ENCODE measurements at places on chromosomes 11 and 22.

GRCh38 chr11:45105984-45106375, 40.5 kb upstream of the PRDM11 start:
- DNase-seq, result no peak

DNA sequence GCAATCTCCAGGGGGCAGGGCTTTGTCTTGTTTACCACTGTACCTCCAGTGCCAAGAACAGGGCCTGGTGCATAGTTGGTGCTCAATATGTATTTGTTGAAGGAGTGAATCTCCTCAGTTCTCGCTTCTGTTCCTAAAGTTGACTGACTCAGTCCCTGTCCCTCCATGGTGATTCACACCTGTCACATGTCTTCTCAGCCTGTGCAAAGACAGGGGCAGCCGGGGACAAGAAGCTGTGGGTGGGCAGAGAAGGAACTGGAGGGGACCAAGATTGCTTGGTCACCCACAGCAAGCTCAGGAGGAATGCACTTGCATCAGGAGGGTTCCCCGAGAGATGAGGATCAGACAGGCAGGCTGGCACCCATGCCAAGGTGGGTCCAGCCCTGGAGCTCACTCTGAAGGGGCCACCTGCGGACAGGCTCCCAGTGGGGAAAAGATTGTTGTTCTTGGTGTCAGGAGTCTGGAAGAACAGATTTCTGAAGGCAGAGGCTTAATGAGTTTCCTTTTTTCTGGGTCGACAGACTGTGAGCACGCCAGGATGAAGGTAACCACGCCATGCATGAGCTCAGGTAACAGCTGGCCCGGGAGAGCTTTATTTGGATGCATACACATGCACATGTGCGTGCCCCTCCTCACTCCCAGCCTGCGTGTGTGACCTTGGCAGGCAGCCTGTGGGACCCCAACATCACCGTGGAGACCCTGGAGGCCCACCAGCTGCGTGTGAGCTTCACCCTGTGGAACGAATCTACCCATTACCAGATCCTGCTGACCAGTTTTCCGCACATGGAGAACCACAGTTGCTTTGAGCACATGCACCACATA, 16.9 kb downstream of the IL17RA start:
- no peak for DNase-seq

DNA sequence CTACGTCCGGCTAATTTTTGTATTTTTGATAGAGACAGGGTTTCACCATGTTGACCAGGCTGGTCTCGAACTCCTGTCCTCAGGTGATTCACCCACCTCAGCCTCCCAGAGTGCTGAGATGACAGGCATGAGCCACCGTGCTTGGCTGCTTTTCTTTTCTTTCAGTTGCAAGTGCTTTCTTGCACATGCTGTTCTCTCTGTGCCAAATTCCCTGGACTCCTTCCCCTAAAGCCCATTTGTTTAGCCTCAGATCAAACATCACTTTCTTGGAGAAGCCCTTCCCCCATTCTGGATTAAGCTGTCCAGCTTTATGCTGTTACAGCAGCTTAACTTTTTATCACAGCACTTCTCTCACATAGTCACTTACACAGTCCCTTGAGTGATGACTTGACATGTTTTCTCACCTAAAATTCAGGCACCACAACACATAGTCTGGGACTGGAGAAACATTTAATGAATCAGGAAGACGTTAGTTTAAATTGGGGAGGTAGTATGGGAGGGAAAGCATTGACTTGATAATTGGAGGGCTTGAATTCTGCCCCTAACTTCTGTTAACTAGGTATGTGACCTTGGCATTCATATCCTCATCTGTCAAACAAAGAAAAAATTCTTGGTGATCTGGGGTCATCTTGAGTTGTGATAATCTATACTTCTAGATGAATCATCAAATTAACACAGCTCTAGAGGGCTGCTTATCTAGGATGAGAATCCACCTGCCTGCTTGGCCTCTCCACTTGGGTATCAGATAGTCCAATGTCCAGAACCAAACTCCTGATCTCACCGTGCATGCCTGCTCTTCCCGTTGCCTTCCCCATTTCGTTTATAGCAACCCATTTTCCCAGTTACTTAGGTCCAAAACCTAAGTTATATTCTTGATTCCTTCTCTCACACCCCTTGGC, 18.4 kb downstream of the ACO2 start:
- no peak for DNase-seq

DNA sequence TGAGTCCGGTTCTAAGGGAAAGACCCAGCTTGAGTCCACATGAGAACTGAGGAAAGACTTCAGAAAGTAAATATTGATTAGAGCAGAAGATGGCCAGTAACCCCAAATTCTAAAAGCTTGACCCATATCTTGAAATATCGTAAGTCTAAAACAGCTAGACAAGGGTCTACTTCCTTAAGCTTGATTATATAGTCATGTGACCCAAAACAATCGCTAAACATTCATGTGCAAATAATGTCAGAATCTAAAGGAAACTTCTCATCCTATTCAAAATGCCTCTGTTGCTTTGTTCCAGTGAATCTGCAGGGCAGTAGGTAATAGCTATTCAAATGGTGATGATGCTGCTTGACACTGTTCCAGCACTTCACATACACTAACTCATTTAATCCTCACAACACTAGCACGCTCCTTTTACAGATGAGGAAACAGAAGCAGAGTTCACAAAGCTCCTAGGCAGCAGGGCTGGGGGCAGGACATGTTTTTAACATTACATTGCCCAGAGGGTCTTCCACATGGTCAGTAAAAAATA, 52.6 kb downstream of the TCF20 start:
- no peak for DNase-seq

DNA sequence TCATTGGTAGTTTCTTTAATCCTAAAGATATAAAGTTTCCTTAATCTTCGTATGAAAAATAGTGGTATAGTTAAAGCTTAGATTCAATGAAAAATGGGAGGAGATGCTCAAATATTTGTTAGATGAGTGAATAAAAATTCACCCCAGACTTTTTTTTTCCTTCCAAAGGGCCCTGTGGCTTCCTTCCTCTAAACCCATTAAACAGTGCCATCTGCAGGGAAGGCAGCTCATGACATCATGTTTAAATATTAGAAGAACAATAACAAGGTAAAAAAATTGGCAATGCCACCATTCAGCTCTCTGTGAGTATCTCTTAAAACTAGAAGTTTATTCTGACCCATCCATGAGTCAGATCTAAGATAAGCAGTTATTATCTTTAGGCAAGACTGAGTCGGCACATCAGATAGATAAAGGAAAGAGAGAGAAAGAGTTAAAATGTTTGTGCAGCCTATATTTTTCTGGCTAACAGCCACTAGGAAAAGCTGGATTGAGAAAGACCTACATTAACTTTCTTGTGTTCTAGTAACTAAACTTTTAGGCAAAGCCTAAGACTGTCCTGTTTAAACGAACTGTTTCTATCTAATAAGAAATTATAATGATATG, 19.1 kb upstream of the OOSP1 start:
- DNase-seq, result no peak

GRCh38 chr11:36392196-36392595, 96.1 kb downstream of the PRR5L start:
- no peak for DNase-seq

GRCh38 chr11:104332110-104332509, 168.2 kb upstream of the PDGFD start:
- no peak for DNase-seq

- no peak for DNase-seq
These were observed 13.3 kb upstream of the CEP295 start for GRCh38 chr11:93648158-93648557.

DNA sequence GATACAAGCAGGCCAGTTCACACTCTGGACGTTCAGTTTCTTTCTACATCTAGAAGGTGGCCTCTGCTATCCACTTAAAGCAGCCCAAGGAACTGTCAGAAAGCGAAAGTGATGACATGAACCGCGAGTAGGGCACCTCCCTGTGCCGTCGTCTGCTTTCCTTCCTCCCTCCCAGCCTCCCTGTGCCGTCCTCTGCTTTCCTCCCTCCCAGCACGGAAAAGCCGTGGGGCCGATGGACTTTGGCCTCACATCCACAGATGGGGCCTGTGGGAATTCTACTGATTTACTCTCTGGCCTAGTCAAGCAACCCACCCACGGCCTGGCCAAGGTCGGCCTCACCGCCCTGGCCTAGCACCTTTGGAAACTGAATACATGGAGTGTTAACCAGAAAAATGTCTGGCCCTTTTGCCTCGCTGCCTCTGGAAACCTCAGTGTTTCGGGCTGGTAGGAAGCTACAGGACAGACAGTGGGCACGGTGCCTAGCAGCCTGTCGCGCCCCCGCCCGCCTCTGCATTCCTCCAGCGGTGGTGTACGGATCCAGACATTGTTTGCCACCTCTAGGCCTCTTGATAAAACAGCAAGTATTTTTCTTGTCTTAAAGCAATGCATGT, 14.2 kb downstream of the PEX26 start:
- no peak for DNase-seq

GRCh38 chr11:118998822-118999221, 884 bp downstream of the CENATAC start:
- DNase-seq, result no peak

DNA sequence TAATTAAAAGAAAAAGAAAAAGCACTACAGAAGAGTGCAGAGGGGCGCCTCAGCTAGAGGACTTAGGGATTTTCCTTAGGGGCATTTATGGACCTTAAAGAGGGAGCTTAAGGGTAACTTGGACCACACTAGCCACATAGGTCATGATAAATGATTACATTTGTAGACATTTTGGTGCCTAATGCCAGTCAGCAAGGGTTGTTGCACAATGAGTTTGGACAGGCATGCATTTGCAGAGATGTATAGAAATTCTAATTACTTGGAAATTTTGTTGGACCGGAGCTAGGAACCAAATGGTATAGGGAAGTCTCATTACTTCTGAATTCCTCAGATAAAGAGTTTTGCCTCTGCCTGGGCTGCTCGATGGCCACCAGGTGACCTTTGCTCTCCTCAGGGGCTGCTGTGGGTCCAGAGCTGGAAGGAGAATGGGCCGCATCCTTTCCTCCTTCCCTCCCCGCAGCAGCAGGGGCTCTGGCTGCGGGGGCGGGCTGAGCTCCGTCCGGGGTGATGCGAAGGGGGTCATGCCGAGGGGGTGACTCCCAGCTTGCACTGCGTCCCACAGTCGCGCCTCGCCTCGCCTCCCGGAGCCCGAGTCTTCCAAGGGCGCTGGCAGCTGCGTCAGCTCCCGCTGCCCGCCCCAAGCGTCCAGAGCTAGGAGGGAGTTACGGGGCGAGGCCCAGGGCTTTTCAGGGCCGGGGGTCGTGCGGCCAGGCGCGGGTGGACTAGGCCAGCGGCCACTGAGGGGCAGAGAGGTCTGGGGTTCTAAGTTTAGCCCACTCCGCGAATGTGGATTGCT, 20.3 kb upstream of the MALAT1 start:
- DNase-seq, result no peak

DNA sequence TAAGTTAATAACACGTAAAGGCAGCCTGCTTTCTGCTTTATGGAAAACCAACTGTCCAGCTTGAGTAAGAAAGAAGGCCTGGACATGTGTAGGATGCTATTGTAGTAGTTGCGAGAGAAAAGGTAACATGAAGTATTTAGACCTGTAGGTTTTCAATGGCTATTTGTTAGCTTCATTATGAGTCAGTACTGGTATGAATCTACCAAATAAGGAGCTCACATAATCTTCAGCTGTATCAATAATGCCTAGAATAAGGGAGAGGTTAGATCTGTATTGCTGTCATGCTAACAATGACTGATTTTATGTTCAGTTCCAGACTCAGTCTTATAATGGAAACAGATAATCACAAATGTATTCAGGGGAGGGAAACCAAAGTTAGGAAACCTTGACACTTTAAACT, 550.3 kb downstream of the CNTN5 start:
- DNase-seq, result no peak

DNA sequence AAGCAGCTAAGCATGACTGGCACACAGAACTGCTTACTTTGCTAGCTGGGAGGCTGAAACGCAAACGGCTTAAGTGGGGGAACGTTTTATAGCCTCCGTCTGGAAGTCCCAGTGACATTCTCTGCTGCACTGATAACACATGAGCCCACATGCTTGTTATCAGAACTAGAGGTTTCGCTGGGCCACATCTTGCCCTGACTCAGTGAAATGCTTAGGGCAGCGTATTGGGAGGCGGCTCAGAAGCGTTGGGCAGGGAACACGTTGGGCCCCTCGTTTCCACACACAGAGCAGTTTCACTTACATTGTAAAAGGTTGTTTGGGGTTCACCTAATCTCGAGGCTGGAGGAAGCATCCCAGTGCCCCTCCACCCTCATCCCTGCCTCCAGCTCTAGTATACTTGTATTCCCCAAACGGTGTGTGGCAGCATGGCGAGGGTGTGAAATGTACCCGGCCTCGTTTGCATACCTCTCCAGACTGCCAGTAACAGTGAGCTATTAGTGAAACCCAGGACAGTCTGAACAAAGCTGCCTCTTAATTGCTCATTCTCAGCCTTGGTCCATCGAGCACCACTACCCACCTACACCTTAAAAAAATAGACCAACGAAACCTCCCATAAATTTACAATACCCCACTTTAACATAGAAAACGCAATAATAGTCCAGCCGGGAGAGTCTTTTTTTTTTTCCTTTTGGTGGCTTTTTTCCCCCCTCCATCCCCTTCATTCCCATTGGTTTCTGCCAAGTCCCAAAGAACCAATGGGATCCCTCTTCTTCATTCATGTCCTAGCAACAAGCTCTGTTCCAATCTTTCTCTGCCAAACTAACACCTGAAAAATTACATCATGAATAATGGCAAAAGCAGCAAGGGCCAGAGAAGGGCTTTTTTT, 218.8 kb upstream of the SORL1-AS1 start:
- no peak for DNase-seq

All from stimulated activated CD8-positive, alpha-beta memory T cell treated with anti-CD3 and anti-CD28 coated beads, Interleukin-7, amount 100 ng/mL, for 1 hour (primary cell).